ENCODE measurements at places on chromosomes 6 and 20.

GRCh38 chr6:77424761-77425160 lies 38.5 kb downstream of the HTR1B start:
- DNase-seq, result no peak

GRCh38 chr6:15477746-15478145 lies 185.1 kb downstream of the DTNBP1 start:
- no peak for DNase-seq

DNA sequence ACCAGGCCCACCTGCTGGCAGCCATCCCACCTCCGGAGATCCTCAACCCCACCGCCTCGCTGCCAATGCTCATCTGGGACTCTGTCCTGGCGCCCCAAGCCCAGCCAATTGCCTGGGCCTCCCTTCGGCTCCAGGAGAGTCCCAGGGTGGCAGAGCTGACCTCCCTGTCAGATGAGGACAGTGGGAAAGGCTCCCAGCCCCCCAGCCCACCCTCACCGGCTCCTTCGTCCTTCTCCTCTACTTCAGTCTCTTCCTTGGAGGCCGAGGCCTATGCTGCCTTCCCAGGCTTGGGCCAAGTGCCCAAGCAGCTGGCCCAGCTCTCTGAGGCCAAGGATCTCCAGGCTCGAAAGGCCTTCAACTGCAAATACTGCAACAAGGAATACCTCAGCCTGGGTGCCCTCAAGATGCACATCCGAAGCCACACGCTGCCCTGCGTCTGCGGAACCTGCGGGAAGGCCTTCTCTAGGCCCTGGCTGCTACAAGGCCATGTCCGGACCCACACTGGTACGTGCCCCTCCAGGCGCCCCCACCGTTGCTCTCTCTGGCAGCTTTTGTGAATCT lies 1.1 kb downstream of the SNAI1 start:
- no peak for DNase-seq

GRCh38 chr20:33064572-33065287 lies 11.0 kb downstream of the BPIFB3 start:
- DNase-seq, result no peak

DNA sequence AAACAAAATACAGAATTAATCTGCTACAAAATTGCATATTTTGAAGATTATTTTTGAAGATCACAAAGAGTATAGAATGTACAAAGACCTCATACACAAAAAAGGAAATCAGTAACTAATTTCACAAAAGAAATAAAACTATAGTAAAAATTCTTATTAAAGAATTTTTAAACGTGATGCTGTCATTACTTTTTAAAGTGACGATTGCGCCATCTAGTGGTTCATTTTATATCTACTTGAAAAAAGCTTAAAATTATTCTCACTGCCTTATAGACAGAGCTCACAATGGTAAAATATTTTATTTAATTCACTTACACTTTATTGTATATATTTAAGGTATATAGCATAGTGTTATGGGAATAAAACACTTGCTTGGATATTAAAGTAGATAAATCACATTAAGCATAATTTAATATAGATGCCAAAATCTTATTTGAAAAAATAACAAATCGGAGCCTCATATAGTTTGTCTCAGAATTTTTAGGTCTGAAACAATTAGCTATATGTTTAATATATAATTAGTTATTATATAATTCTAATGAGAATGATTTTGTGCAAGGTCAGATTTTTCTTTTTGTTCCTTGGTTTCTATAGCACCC lies 128.8 kb downstream of the PHF3 start:
- peak; percentile 49 for DNase-seq

DNA sequence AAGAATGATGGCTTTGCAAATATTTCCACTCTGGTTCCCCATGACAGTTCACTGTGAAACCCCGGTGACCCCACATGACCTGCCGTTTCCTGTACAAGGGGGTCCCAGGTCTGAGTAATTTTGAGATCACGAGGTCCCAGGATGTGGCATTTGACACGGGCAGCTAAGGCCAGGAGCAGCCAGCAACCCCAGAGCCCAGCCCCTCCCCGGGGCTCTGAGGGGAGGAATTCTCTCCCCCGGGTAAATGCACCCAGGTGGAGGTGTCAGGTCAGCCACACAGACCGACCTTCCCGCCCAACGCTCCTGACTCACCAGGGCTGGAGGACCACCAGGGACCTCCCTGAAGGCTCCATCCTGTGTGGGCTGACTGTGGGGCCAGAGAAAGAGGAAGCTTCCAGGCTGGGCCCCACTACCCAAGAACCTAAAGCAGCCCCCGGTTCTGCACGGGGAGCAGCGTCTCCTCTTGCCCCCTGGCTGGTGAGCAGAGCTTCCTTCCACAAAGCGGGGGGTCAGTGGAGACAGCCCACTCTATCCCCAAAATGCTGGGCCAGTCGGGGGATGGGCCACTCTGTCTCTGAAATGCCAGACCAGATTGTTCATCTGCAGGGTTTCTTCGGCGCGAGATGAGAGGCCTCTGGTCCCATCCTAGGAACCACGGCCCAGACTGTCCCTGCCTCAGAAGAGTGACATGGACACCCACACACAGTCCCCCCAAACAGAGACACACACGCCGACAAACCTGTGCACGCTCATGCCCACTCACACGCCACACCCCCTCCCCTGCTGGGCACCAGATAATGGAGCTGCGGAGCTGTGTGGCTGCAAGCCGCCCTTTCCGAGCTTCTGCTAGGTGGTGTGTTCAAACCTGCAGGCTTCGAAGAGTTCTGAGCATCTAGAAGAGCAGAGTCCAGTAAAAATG lies 23.4 kb upstream of the SLCO4A1 start:
- no peak for DNase-seq

- DNase-seq, result no peak
Observed at GRCh38 chr20:49880724-49881445, 34.4 kb downstream of the SPATA2 start.

DNA sequence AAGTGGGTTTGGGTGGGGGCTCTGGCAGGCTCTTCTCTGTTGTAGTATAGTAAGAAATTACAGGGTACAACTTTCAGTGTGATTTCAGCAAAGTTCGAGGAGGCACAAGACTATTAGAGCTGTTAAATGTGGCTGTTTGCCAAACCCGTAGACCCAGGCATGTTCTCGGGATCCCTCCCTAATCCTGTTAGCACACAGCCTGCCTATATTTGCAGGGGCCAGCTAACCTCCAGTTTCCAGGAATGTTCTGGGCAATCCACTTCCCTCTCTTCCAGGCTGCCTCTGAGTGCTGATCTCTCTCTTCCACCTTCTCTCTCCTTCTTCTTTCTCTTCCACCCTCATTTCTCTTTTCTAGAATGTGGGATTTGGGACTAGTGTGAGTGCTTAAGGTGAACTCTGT lies 34.8 kb upstream of the ZFP64 start:
- no peak for DNase-seq

DNA sequence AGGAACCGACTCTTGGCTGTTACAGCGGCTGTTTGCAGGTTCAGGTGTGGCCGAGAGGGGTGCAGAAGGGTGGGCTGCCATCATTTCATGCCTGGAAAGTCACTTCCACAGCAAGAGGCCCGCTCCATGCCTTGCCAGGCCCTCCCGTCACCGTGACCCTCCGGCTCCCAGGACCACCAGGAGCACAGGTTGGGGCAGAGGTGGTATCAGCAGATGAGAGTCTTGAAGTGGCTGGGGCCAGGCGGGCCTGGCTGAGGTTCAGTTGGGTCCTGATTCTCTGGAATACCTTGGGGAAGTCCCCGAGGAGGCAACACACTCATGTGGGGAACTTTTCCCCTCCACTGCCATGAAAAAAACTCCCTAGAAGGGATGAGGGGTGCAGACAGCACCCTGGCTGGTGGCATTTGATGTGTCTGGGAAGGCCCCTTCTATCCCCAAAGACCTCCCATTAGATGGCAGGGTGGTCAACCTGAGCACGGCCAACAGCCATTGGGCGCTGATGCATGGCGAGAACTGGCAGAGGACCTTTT lies 34.2 kb upstream of the IRF4 start:
- no peak for DNase-seq

DNA sequence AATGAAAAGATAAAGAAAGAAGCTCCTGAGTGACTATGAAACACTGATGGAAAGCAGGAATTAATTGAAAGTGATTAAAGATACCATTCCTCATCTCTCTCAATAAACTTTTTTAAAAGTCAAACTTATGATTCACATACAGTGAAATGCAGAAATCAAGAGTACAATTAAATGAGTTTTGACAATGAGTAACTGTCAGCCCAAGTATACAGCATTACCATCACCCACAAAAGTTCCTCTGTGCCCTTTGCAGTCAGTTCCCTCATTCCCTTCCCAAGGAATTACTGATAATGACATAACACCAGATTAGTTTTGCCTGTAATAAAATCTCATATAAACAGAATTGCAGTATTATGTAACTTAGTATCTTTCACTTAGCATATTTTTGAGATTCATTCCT lies 44.5 kb downstream of the ATG5 start:
- DNase-seq, result no peak

DNA sequence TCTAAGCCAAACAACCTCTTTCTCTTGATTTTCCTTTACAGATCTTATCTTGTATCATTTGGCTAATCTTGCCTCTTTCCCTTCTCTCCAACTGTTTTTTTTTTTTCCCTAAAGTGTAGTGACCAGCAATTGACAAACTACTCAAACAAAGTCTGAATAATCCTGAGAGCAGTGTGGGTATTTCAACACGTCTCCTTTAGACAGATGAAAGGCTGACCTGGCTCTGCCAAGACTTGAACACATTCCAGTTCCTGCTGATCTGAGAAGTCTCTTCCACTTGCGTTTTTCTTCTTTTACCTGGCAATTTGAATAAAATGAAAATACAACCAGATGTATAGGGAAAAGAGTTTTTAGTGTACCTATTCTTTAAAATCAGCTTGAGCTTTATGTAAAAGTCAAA lies 168.4 kb downstream of the GJA10 start:
- DNase-seq, result no peak
